ENCODE measurements at places on chromosomes 7 and 10.

DNA sequence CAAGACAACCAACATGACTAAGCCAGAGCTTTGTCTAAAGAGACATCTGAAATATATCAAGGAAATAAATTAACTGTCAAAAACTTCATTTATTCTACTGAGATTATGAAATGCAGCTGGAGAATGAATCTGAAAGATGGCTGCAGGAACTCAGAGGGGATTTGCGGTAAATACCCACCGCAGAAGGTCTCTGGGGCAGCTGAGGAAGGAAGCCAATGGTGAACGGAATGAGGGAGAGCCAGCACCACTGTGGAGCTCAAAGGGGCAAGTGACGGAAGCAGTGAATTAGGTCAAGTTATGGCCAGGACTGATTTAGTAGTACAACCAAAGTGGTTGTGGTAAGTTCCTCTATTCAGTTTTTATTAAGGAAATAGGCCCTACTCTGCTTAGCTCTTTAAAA, 215.3 kb upstream of the GLI3 start:
- no peak for DNase-seq

- no peak for DNase-seq
Observed at GRCh38 chr7:135224027-135224426, 9.6 kb upstream of the STRA8 start.

DNA sequence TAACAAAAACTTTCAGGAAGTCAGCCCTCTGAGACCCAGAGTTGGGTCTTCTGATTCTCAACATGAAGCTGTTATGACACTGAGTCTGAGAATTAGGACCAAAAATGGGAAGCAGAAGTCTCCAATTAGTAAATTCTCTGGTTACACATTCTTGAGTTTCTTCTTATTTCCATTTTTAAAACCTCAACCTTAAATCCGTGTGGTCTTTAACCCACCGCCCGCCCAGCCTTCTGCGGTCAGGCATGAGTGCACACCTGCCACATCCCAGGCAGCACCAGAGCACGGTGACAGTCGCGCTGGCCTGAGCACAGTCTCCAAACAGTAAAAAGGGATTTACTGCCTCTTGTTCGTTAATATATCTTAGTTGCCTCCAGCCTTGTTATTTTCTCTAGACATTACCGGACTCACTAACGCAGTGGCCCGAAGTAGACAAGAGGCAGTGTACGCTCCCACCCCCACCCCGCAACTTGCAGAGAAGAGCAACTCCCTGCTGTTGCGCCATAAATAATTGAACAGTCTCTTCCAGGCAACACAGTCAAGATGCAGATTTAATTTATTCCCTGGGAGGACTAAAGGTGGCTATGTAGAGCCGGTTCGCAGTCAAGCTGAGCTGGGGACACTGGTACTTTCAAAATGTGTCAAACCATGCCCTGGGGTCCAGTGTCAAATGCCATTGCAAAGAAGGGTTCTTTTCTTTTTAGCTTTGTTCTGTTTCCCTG, 147.0 kb upstream of the CELF2 start:
- no peak for DNase-seq

GRCh38 chr10:88032566-88032965, 169.1 kb downstream of the PTEN start:
- DNase-seq, result no peak

DNA sequence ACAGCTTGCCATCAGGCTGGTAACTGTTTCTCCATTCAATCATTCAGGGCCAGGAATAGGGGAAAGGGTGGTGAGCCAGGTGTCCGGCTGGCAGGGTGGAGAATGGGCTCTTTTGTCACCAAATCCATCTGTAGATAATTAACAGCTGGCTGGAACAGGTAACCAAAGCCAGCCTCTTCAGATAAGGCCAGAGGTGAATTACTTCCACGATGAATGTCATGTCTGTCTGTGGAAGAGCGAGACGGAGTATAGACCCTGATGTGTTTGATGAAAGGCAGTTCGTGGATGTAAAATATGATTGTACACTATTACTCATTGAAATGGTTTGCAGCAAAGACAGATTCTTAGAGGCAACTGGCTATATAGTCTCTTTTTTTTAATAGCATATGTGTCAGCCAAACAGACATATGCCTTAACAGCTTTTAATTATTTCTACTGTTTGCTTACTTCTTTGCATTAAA, 149.8 kb downstream of the KLF6 start:
- no peak for DNase-seq

GRCh38 chr10:130746311-130746710, 565.2 kb downstream of the TCERG1L start:
- no peak for DNase-seq

DNA sequence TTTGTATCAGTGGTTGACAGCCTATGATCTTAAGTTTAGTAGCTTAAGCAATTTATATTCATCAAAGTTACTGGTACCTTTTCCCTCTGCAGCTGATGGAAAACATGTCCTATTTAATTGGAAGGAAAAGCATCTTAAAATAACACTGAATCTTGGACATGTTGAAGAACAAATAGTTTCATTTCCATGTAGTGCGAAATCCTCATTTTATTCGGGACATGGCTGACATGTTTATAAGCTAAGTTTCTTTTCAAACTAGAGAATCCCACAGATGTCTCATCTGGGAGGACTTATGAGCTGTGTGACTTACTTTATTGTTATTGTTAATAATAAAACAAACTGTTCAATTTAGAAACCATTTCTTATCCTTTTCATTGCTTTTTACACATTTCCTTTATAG, 461.0 kb downstream of the SUGCT start:
- no peak for DNase-seq

All from iPS-NIHi11 (cell line).